ENCODE measurements at places on chromosomes 6 and 20.

GRCh38 chr6:75852721-75853120 is 103.7 kb downstream of the MYO6 start:
- DNase-seq: no peak

DNA sequence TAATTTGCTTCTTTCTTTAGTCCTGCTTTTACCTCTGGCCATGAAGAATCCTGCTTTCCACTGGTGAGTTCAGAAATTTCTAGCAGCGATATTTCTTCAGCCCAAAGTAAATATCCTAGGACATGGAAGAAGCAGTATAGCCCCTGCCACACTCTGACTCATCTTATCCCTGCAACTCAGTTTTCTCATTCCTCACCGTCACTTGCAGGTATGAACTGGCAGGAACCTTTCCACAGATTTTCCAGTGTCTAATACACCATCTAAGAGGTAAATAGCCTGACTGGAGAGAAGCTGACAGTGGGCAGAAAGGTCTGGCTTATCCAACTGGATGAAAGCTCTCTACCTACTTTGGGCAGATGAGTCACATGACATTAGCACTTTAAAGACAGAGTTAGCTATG is 816.7 kb upstream of the FLRT3 start:
- no peak for DNase-seq

GRCh38 chr20:50819349-50819748 is 24.5 kb downstream of the BCAS4 start:
- no peak for DNase-seq

DNA sequence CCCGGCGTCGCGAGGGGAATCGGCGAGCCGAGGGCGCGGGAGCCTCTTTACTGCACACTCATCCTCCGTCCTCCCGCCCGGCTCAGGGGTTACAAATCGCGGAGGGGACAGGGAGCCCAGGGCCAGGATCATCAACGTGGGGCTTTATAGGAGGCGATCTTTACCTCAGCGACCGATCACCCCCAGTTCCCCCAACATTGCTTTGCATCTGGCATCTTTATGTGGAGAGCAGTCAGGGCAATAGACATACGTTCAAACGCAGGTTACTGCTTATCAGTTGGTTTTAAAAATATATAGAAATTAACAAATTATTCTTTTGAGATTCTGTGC is 634 bp downstream of the HSF2 start:
- no peak for DNase-seq

DNA sequence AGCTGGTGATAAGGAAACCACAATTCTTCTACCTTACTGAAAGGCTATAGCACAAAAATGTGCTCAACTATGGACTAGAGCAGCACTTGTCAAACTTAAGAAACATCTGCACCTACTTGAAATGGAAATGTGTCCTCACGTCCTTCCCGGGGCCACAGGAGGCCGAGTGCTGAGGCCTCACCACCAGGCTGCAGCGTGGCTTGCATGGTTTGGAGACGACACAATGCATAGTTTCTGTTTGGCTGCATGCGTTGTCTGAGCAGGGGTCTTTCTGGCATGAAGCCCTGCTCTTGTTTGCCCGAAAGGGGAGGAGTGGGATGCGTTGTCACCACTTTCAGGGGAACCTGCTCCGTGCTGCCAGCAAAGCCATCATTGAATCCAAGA is 228.8 kb downstream of the TTLL2 start:
- no peak for DNase-seq

DNA sequence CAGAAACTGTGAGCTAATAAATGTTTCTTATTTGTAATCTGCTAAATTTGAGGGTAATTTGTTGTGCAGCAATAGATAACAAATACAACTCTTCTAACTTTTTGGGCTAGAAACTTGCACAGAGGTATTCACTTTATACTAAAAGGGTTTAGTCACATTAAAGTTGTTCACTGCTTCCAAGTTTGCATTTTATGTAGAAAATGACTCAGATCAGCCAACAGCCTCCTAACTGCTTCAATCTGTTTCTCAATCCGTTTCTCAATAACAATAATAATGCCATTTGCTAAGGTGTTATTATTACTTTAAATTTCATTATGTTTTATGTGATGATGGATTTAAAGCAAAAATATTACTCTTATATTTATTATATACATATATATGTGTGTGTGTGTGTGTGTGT is 213.9 kb downstream of the CENPW start:
- DNase-seq: no peak

All from activated CD4-positive, alpha-beta T cell treated with anti-CD3 and anti-CD28 coated beads, Interleukin-2, amount 50 U/mL, for 24 hours (primary cell).